NAMALWA (cell line): ENCODE measurements at places on chromosomes 3 and 15.
A peak's percentile ranks its signal among the peaks of the same experiment; 100 is the strongest.

DNA sequence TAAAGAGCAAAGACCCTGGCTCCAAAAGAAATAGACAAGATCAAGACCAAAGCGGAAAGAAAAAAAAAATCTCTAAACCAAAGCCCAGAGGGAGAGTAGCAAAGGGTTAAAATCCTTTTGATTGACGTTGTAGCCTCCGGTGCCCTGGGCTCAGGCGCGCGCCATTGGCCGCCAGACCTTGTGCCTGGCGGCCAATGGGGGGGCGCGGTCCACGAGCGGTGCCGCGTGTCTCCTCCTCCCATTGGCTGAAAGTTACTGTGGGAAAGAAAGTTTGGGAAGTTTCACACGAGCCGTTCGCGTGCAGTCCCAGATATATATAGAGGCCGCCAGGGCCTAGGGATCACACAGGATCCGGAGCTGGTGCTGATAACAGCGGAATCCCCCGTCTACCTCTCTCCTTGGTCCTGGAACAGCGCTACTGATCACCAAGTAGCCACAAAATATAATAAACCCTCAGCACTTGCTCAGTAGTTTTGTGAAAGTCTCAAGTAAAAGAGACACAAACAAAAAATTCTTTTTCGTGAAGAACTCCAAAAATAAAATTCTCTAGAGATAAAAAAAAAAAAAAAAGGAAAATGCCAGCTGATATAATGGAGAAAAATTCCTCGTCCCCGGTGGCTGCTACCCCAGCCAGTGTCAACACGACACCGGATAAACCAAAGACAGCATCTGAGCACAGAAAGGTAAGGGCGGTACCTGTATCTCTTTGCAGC is at the start of gene HES1:
HES1 (plus strand) TSS at position 343 of the 713 bp plus-strand sequence; CDS start at position 576, 233 bp downstream.
- peak; percentile 94 for DNase-seq

- peak; percentile 81 for DNase-seq
Observed at GRCh38 chr15:37764733-37765191, 169.7 kb upstream of the TMCO5A start.

GRCh38 chr3:13072239-13072599 is 1.0 kb downstream of the IQSEC1 start:
- DNase-seq = peak; percentile 84

DNA sequence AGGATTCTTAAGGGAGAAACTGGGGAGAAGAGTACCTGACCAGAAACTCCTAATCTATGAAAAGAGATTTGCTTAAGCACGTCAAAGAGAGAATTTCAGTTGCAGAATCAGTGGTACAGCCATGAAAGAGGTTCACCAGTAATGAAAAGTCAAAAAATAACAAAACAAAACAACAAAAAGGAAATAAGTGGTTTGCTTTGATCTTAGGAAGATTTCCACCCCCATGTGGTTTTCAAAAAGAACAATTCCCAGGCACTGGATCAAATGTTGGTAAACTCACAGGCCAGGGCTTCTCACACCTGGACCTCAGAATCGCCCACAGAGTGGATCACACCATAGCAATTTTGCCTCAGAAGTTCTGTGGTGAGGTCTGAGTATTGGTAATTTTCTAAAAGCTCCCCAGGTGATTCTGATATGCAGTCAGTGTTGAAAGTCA is 67.5 kb downstream of the TMEM39A start:
- DNase-seq = no peak

DNA sequence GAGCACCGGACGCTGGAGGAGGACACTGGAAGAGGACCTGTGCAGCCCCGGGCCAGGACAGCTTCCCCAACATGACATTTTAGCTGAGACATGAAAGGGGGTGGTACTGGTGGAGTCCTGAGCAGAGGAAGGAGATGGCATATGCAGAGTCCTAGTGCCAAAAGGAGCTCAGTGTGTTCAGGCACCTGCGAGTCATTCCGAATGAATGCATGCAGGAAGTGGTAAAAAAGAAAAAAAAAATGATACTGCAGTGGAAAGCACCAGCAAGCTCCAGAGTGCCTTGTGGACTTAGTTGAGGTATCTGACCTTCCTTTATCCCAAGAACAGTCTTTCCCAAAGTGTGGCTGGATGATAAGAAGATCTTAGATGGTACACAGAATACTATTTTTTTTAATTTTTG is 6.6 kb upstream of the ZNF148 start:
- no peak for DNase-seq

GRCh38 chr3:24520101-24520495 is 25.4 kb upstream of the THRB start:
- DNase-seq = no peak

DNA sequence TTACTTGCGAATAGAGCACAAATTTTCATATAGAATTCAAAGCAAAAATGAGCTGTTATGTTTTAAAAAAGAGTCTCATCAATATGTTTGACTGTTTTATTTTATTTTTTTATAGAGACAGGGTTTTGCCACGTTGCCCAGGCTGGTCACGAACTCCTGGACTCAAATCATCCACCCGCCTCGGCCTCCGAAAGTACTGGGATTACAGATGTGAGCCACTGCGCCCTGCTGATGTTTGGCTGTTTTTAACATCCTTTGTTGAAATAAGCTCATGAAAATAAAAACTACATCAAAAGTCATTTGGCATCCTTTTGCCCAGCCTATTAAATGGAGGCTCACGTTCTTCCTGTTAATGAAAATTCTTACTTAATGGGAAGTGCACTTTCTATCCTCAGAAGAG is 154.7 kb downstream of the ATP10A start:
- DNase-seq = no peak

DNA sequence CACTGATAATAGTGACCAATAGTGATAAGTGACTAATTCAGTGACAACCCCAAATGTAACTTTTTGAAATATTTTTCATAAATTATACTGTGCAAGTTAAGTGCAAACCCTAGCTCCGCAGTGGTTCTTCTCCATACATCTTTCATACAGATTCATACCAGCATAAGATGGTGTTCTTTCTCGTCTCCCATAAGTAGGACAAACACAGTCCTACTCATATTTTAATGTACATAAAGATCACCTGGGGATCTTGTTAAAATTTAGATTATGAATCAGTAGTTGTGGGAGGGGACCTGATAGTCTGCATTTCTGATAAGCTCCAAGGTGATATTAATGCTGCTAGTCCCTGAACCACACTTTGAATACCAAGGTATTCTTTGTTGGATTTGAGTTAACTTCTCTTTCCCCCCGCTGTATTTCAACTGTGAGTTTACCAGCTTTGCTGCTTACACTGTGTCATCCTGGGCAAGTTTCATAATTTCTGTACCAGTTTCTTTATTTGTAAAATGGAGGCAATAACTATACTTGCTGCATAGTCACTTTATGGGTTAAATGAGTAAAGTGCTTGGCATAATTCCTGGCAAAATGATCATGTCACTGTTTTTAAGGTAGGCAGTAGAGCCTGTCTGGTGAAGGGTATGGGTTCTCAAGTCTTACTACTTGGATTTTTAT is 34.7 kb upstream of the C3orf38 start:
- no peak for DNase-seq

DNA sequence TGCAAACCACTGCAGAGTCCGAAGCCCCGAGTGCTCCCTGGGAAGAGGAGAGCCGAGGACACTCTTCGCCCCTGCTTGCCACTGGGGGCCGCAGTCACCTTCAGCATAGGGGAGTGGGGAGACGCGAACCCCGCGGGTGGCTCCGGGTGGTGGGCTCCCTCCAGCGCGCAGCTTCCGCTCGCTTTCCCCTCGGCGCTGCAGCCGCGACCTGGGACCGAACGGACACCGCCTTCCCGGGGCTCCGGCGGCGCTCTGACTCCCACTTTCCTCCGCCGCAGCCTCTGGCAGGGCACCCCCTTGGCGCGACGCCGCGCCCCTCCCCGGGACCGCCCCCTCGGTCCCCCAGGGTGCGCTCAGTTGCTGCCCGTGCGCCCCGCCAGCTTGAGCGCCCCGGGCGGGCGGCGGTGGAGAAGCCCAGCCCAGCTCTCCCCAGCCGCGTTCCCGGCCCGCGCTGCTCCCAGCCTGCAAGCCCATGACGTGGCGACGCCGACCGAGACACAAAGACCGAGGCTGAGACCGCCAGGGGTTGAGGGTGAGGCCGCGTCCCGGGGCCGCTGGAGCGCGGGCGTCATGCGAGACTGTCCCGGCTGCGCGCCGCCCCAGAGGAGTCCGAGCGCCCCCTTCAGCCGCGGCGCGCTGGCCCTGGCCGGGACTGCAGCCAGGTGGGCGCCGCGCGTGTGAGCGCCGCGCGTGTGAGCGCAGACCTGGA is at the start of gene MINAR1:
MINAR1 (plus strand) TSS at position 701 of the 709 bp plus-strand sequence. CDS start 23,812 bp downstream, outside the sequence.
- no peak for DNase-seq

- no peak for DNase-seq
Observed at GRCh38 chr3:31993843-31994242, 12.3 kb downstream of the ZNF860 start.

DNA sequence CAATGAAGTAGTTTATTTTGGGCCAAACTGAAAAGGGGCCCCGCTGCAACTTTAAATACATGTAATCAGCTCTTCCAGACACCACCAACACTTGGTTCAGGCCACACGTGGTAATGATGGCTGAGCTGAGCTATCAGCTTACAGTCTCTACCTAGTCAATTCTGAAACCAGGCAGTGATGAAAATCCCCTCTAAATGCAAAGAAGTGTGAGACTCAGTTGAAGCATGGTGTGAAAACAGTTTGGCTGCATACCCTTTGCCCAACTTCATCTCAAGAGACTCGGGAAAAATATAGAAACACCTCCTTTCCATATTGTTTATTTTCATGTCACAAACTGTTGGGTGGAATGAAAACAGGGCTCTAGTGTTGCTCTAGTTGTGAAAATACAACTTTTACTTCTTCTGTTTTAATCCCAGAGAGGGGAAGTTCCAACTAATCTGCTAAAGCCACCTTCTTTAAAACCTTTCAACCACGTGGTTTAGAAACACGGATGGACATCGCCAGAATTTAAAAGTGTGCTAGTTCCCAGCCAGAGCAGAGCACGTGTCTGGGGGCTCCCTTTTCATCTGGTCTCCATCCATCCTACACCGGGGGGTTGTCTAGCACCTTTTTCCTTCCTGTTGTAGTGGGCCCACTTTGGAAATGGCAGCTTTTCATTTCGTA is 229.1 kb downstream of the EPHB1 start:
- no peak for DNase-seq

GRCh38 chr15:69562564-69562963 is 109.9 kb downstream of the RPLP1 start:
- DNase-seq = no peak

GRCh38 chr15:35151782-35152181 is 66.7 kb upstream of the NANOGP8 start:
- no peak for DNase-seq

GRCh38 chr3:8451696-8452095 is 49.9 kb upstream of the LMCD1 start:
- no peak for DNase-seq

- peak; percentile 98 for DNase-seq
Observed at GRCh38 chr3:129576514-129577352, 29.7 kb downstream of the PLXND1 start.

GRCh38 chr3:66228707-66229106 is 7.9 kb downstream of the SLC25A26 start:
- DNase-seq = no peak

- DNase-seq = no peak
Observed at GRCh38 chr3:151869181-151869580, 4.3 kb upstream of the SUCNR1 start.

GRCh38 chr15:72592097-72592496 is 62.4 kb upstream of the GOLGA6B start:
- DNase-seq = no peak

DNA sequence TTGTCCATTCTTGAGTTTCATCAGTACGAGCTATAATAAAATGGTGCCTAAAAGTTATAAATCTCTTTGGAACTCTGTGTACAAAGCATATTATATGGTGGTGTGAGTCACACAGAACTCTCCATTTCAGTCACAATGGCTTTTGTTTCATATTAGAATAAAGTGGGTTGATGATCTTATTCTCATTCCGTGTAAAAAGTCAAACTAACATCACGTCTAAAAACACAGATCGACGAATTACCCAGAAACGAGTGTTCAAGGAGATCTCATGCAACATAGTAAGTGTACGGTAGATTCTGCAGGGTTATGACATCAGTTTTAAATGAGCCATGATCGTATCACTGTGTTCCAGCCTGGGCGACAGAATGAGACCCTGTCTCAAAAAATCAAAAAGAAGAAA is 122.4 kb downstream of the FOXP1 start:
- no peak for DNase-seq

- no peak for DNase-seq
Observed at GRCh38 chr3:17905996-17906395, 163.6 kb upstream of the TBC1D5 start.

DNA sequence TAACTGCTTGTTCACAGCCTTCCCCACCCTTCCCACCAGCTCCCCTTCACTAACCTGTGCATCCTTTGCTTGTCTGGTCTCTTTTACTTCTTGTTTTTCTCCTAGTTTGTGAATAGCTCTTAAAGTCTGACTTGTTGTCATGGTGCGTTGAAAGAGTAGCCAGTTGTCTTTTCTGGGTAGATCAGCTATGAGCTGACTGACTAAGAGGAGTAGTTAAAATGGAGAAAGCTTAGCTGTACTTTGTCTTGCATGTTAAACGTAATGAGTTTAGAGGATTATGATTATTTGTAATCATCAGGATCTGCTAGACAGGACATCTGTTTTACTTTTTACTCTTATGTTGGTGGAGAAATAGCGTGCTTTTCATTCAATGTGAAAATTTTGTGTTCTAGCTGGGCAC is 35.9 kb downstream of the ATP2C1 start:
- DNase-seq = no peak

- no peak for DNase-seq
Observed at GRCh38 chr3:50890688-50891344, 216.1 kb downstream of the DOCK3 start.

DNA sequence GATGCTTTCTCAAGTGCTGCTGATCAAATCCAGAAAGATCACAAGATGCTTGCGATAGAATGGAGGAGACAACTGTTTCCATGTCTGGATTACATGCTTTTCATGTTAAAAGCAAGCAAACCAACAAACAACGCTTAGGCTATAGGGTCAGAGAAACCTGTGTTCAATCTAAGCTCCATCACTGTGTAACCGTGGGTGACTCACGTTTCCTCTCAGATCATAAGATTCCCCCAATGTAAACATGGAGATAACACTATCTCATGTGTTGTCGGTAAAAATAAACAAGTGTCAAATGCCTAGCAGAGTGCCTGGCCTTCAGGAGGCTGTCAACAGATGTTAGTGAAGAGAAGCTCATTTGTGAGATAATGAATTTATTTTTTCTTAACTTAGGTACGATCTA is 907.8 kb downstream of the NTRK3 start:
- DNase-seq = no peak

DNA sequence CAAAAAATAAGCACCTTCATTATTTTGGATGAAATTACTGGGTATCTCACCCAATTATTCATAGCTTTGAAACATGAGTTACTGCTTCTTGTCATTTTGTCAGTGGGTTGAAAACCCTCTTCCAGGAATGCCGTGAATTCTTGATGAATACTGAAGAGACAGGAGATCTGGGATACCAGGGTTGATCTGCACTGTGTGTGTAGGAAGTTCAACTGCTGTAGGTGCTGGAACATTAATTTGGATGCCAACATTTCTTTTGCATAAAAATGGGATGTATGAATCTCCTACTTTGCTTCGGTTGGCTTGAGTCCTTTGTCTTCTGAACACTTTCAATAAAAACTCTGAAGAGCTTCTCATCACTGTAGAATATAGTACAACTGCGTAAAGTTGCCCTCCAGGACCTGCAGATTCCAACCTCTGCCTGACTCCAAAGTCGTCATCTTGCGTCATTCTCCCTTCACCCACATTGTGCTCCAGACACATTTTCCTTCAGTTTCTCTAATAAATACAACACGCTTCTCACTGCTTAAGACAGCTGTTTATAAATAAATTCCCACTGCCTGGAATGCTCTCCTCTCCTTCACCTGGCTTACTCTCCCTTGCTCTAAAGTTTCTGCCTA is 312.7 kb upstream of the TGFBR2 start:
- DNase-seq = no peak
